HCT116 (cell line): ENCODE measurements at places on chromosomes 1 and 21. TPM values are rescaled to one million over a fixed set of nuclear protein-coding genes. Genes with fewer than 3 reads are reported as not detected.
A peak's percentile ranks its signal among the peaks of the same experiment; 100 is the strongest.

Gene THEM5
- total RNA-seq = not detected

Gene VASH2
- total RNA-seq = 5.7 TPM

Gene S100B
- total RNA-seq = not detected

Gene OR10Z1
- not detected for total RNA-seq

Gene NCAM2
- total RNA-seq = not detected

Gene CELA3A
- total RNA-seq = 9.0 TPM

Gene CCDC17
- total RNA-seq = 2.4 TPM

Gene S100A9
- total RNA-seq = 0.59 TPM

Gene MLLT11
- total RNA-seq = 0.17 TPM

Gene APOBEC4
- total RNA-seq = not detected

Gene TEKT2
- not detected for total RNA-seq

Gene EPHB2
- total RNA-seq = 19.5 TPM

Gene RIPK4
- 9.9 TPM for total RNA-seq

Gene SNX7
- total RNA-seq = 18.8 TPM

DNA sequence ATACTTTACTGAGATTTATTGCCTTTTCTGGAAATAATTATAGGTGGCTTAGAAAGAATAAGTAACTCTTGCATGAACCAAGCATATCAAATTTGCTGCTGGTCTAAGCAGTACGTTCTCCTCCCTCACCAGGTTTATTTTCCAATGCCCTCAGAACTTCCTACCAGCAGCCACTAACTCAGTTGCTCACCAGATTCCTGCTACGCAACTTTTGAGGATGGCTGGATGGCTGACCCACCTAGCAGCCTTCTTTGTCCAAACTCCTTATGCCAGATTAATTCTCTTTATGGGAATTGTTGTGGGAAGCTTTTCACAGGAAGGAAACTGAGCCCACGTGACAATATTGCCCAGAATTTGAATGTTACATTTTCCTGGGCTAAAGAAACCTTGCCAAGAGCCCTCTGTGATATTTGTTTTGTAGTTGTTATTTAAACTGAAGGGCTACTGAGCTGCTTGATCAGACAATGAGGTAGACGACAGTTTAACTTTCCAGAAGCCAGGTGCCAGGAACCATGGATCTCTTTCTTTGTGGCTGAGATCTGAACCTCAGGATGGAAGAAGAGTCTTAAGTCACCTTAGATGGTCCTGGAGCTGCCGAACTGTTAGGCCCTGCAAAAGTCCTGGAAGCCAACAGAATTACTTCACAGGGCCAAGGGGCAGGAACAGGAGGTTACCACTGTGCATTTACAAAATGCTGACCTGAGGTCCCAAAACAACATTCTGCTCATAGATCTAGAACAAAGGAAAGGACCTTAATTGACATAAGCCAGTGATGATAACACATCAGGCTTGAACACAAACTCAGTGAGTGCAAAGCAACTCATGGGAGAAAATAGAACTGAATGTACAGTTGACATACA lies 85.5 kb upstream of the ATP1A1 start:
- no peak for DNase-seq

- DNase-seq = no peak
Measured at GRCh38 chr1:234125283-234125682, 220.8 kb downstream of the SLC35F3 start.

DNA sequence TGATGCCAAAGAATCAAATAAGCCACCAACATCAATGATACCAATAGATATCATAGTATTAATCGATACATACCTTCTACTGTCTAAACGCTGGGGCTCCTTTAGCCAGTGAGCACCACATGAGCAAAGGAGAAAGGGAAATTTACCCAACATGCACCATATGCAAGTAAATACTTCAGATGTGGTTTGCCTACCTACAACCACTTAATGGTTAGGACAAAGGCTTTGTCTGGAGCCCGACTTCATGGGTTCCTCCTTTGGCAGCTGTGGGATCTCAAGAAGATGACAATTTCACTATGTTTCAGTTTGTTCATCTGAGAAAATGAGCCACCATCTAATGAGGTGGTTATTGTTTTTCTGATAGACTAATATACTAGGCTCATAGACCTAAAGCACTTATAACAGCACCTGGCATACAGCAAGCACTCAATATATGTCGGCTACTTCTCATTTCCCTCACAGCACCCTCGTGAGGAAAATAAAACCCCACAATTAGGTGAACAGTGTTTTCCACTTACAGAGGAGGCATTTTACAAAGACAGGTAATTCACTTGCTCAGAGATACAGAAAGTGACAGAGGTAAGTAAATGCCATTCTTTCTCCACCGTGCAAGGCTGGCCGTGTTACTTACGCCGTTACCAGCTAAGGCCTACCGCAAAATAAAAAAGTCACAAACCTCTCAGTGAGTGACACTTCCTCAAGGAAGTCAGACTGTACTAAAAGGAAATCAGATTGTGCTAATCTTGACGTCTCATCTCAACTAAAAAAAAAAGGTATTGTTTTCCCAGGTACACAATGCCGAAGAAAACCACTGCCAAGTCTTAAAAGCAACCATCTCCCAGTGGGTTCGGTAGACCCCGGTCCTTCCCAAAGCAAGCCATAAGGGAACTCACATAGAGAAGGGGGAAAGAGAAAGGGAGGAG lies 1.6 kb downstream of the TTC13 start:
- DNase-seq = no peak

- no peak for DNase-seq
Measured at GRCh38 chr1:40477678-40478053, 576 bp downstream of the ZFP69 start.

- DNase-seq = no peak
Measured at GRCh38 chr21:41908829-41909228, 29.7 kb upstream of the PRDM15 start.

DNA sequence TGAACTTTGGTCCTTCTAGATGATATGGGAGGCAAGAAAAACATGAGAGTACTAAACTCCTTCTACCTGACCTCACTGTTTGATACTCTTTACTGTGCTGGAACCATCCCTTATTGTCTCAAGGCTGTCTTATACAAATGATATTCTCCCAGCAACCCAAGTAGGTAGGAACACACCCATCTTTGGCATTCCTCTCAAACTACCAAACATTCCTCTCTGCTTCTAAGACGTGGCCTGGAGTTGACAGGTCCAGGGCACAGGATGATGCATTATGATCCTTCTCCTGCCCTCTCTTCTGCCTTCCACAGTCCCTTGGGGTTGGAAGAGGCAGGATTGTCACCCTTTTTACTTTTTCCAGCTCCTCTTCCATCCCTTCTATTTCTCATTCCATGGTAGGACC lies 90.5 kb downstream of the SPATA17 start:
- DNase-seq = no peak

GRCh38 chr1:29584776-29585175 lies 348.5 kb downstream of the PTPRU start:
- no peak for DNase-seq

DNA sequence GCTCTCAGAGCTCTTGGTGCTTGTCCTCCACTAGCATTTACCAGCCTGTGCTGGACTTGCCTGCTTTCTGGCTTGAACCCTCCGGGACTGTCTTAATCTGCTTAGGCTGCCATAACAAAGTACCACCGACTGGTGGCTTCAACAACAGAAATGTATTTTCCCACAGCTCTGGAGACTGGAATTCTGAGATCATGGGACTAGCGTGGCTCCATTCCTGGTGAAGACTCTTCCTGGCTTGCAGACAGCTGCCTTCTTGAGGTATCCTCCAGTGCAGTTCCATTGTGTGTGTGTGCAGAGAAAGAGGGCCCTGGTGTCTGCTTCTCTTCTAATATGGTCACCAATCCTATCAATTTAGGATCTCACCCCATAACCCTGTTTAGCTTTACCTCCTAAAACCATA lies 22.0 kb upstream of the RCAN1 start:
- DNase-seq = no peak

DNA sequence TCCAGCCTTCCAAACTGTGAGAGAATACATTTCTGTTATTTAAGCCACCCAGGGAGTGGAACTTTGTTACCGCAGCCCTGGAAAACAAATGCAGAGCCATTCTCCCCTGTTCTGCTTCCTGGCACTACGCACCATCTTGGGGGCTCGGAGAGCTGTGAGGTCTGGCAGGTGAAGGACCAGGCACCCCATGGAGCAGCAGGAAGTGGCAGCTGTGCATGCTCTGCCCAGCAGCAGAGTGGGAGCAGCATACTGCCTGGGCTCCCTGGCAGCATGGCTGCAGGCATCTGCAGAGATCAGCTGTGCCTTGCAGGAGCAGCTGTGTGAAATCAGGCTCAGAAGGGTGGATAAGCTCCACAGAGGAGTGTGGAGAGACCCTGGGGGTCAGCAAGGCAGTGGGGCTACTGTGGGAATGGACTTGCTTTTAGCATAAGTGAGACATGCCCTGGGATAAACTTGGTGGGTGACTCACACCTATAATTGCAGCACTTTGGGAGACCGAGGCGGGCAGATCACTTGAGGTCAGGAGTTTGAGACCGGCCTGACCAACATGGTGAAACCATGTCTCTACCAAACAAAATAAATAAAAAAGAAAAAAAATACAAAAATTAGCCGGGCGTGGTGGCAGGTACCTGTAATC lies 17.7 kb upstream of the ZSCAN20 start:
- DNase-seq = no peak

GRCh38 chr1:27116232-27116631 lies 38.7 kb downstream of the SLC9A1 start:
- no peak for DNase-seq

GRCh38 chr1:65820983-65821382 lies 28.3 kb downstream of the PDE4B start:
- DNase-seq = no peak

- no peak for DNase-seq
Measured at GRCh38 chr1:70090875-70091274, 114.5 kb downstream of the LRRC40 start.

GRCh38 chr1:186183219-186183618 lies 191.8 kb downstream of the TPR start:
- DNase-seq = peak; percentile 33

DNA sequence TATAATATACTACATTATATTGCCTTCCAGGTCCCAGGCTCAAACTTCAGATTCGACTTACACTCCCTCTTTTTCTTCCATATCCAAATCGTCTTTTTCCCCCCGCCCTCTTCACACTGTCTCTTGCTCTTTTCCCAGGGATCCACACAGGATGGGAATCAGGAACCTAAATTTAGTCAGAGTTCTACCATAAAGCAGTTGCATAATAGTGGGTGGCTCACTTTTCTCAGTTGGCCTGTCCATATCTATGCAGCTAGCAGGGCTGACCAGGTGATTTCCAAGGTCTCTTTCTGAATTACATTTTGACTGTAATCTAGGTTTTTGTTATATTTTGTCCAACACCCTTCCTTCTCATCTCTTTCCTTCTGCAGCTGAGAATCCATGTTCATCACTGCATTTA lies 7.7 kb upstream of the BCAS2 start:
- no peak for DNase-seq

GRCh38 chr1:60891765-60892164 lies 190.6 kb upstream of the NFIA start:
- DNase-seq = no peak

DNA sequence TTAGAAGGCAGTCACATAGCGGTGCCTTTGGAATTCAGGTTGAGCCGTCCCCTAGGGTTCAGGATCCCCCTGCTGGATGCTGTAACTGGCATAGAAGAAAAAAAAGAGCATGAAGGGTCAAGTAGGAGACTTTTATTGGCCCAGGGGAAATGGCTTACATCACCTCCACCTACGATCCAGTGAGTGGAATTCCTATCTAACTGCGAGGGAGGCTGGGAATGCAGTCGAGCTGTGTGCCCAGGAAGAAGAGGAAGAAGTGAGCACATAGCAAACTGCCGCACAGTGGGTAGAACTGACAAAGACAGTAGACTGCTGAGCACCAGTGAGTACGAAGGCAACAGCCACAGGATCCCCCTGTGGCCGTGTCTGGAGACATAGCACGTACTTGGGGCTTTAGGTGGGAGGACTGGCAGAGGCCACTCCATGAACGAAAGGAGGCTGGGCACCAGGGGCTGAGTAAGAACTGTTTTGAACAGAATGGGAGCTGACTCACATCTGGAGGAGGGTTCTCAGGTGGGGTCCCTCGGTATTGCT lies 79.2 kb downstream of the RNF220 start:
- DNase-seq = no peak

GRCh38 chr1:155761736-155762405 lies 73.0 kb downstream of the DAP3 start:
- DNase-seq = no peak

GRCh38 chr21:44592446-44593311 lies at the start of gene KRTAP10-6:
Gene KRTAP10-6, minus strand, starts transcription at chr21:44592505. Its CDS starts 21 bp downstream, at chr21:44592484.
- no peak for DNase-seq

GRCh38 chr1:39919545-39919944 lies 17.8 kb upstream of the MYCL start:
- DNase-seq = peak; percentile 68

DNA sequence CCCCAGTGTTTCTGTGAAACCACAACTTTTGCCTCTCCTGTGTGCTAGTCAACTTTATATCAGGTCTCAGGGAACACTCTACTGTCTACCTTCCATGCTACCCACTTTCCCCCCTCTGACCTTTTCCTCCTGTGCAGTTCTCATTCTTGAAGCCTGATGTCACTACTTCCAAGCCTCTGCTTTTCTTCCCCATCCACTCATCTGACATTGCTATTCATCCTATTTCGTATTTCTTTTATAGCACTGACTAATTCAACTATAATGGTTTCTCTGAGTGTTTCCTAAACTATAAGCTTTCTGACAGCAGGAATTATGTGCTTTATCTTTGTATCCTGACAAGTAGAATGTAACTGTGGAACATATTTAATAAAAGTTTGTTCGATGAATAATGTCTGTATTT lies 18.2 kb upstream of the DPH5 start:
- DNase-seq = no peak

- DNase-seq = no peak
Measured at GRCh38 chr1:244918421-244919319, 54.3 kb upstream of the HNRNPU start.

- DNase-seq = no peak
Measured at GRCh38 chr1:56644919-56645676, at the start of gene PRKAA2. Gene PRKAA2, plus strand, starts transcription at chr1:56645314. Its CDS starts 74 bp downstream, at chr1:56645388.

DNA sequence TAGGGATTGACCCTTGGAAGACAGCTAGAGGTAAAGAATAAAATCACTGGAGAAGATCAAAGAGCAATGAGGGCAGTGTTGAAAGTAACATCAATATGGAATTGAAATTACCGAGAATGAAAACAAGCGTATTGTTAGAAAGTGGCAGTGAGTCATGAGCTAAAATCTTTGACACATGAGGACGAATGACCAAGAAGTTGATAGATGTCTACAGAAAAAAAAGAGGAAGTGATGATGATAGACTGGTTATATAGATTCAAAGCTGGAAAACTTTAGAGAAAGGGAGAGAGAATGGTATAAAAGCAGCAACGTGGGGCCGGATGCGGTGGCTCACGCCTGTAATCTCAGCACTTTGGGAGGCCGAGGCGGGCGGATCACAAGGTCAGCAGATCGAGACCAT lies 12.5 kb upstream of the DNM3 start:
- DNase-seq = no peak

GRCh38 chr1:75768016-75768415 lies 18.0 kb upstream of the RABGGTB start:
- no peak for DNase-seq

GRCh38 chr1:181846001-181846645 lies 215.4 kb downstream of the ZNF648 start:
- no peak for DNase-seq
